SJSA1 (cell line): ENCODE measurements at places on chromosomes 5 and 9.
A peak's percentile ranks its signal among the peaks of the same experiment; 100 is the strongest.

GRCh38 chr5:150124111-150124557, 31.5 kb downstream of the PDGFRB start:
- DNase-seq, result no peak

- no peak for DNase-seq
Measured at GRCh38 chr5:147661541-147661940, 121.0 kb downstream of the JAKMIP2 start.

GRCh38 chr9:128923493-128923883, 2.7 kb downstream of the PHYHD1 start:
- no peak for DNase-seq

DNA sequence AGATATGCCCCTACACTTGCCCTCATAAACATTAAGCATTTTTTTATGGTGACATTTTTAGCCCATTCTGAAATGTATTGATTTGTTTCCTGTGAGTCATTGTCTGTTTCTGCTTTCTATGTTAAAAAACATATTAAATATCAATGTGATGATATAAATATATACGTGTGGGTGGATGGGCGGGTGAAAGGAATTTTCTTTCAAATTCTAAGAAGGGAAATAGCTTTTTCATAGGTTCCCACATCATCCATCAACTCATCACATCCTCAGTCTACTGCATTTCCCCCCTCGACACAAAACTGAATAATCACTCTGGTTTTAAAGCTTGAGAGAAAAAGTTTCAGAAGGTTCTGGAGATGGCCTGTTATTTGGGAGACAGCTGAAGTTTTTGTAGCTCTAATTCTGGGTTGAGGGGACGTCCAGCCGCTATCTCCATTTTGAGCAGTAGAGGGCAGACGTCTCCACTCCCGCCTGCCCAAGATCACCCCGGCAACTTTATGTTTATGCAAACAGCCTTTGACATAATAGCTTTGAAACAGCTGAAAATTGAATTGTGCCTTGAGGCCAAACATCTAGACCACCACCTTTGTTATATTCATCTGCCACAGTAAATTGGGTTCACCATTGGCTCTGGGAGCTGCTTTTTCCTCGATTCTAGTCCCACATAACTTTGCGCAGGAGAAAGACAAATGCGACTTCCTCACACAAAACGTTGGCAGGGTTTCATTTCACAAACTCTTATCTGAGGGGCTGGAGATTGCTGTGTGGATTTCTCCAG, 216.2 kb upstream of the CLINT1 start:
- DNase-seq, result peak; percentile 75

GRCh38 chr5:172403817-172404216, 50.5 kb downstream of the SH3PXD2B start:
- no peak for DNase-seq
